Right lung (tissue), 10 donors: ENCODE measurements at places on chromosomes 2 and 18.

GRCh38 chr2:226693521-226693920 lies 106.1 kb downstream of the IRS1 start:
- DNase-seq: peak; percentile 12

GRCh38 chr18:63779386-63779785 lies 4.2 kb downstream of the SERPINB7 start:
- no peak for DNase-seq

- no peak for DNase-seq
Measured at GRCh38 chr2:219131327-219131726, 29.3 kb downstream of the NHEJ1 start.

DNA sequence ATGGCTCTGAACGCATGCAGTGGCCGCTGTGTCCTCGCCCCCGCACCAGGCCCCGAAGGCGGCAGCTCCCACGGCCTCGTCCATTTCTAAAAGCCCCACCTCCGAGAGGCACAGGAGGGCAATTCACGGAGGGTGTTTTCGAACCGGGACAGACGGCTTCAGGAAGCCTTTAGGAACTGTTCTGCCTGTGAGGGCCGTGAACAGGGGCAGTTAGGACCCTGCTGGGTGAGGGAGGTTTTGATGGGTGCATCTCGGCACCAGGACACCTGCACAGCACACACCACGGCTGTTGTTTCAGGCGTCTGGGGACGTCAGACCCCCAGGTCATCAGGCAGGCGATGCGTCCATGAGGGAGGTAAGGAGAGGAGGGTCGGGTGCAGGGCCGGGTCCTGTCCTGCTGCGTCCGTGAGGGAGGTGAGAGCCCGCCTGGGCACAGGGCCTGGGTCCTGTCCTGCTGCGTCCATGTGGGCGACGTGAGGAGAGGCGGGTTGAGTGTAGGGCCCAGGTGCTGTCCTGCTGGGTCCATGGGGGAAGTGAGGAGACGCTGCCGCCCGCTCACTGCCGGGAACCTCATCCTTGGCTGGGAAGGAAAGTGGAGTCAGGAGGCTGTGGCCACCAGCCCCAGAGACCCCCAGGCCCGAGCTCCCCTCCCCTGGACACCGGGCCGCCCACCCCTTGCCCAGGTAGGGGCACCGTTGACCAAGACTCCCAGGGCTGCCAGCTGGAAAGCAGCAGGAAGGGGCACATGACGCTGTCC lies 25.5 kb upstream of the KCNG2 start:
- no peak for DNase-seq

GRCh38 chr2:69694894-69695849 lies 46.8 kb upstream of the ANXA4 start:
- DNase-seq: no peak

DNA sequence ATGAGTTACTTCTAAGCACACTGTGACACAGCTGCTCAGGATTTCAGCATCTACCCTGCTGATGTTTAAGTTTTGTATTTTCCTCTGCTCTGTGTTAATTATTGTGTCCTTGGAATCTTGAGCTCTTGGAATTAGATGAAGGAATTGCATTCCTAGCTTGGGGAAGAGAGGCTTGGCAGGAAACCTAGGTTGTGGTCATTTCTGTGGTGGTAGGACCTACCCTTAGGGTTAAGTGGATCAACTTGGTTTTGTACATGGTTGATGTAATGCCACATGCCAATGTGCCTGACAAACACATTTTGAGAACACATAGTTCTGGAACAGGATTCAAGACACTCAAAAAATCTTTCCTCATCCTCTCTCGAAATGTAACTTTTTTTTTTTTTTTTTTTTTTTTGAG lies 264.5 kb upstream of the MEX3C start:
- DNase-seq: no peak

- DNase-seq: no peak
Measured at GRCh38 chr2:108591163-108591562, 56.9 kb downstream of the LIMS1 start.

GRCh38 chr18:36064027-36064808 lies 3.1 kb downstream of the RPRD1A start:
- DNase-seq: no peak

DNA sequence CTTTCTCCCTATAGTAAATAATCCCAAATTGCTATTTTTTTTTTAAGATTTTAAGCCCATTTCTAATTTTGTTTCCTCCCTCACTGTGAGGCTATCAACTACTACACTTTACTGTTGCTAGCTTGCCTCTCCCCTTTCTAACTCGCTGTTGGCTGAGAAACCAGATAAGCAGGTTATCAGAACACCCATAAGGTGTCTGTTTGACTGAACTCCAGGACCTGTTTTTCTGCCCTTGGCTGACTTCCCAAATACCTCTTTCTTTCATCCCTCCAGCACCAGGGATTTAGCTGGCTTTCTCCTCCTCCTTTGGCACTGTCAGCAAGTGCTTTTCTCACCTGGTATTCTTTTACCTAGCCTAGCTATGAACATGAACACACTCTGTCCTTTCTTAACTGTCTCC lies 11.1 kb downstream of the TRAK2 start:
- DNase-seq: peak; percentile 58

GRCh38 chr2:120568975-120569268 lies 166.7 kb upstream of the GLI2 start:
- no peak for DNase-seq

DNA sequence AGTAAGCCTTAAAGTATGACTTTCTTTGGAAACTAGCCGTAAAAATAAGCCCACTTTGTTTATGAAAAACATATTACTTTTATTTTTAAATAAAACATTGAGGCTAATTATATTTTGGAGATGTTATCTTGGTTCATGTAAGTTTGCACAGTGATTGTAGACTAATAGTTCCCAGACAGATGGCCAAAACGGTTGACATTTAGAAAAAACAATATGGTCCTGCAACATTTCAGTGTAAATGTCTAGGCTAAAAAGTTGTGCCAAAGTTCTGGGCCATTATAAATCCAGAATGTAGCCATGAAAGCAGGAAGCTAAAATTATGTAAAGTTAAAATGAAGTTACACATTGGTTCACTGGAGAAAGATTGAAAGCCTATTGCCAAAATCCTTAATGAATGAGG lies 43.6 kb downstream of the SLC5A7 start:
- no peak for DNase-seq

GRCh38 chr2:111035830-111036441 lies 84.8 kb upstream of the BCL2L11 start:
- DNase-seq: no peak

GRCh38 chr2:20930928-20931327 lies 108.0 kb upstream of the LDAH start:
- no peak for DNase-seq

- DNase-seq: no peak
Measured at GRCh38 chr2:203637471-203638167, 68.8 kb upstream of the CD28 start.

GRCh38 chr18:7273301-7273921 lies 42.5 kb downstream of the LRRC30 start:
- no peak for DNase-seq

DNA sequence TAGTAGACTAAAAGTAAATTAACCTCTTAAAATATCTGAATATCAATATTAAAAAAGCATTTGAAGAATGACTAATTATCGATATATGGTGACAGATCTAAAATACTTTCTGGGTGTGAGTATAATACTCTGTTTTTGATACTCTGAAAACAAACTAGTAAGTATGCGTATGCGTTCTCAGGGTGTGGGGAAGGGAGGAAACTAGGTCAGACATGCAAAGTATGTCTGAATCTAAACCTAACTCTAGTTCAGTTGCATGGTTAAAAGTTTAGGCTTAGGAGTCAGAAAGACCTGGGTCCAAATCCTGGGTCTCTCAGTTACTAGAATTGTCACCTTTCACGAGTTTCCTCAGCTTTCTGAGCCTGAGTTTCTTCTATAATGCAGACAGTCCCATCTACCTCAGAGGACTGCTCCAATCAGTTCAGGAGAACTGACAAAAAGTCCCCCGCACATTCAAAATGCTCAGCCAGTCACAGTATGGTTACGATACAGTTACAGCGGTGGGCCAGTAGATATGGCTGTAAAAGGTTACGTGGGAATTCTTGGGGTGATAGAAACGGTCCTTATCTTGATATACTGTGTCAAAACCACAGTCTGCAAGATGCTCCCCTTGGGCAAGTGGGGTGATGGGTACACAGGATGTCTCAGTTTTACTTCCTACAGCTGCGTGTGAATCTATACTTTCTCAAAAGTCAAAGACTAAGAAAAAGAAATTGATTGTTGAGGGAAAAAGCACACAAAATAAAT lies 29.2 kb downstream of the UNC50 start:
- no peak for DNase-seq

GRCh38 chr18:13471198-13471845 lies 252.8 kb downstream of the LDLRAD4 start:
- no peak for DNase-seq

- no peak for DNase-seq
Measured at GRCh38 chr2:2642906-2643890, 312.1 kb upstream of the MYT1L start.

GRCh38 chr2:58146707-58147106 lies 94.4 kb downstream of the FANCL start:
- DNase-seq: no peak

GRCh38 chr2:200158647-200159356 lies 147.7 kb upstream of the SPATS2L start:
- no peak for DNase-seq

DNA sequence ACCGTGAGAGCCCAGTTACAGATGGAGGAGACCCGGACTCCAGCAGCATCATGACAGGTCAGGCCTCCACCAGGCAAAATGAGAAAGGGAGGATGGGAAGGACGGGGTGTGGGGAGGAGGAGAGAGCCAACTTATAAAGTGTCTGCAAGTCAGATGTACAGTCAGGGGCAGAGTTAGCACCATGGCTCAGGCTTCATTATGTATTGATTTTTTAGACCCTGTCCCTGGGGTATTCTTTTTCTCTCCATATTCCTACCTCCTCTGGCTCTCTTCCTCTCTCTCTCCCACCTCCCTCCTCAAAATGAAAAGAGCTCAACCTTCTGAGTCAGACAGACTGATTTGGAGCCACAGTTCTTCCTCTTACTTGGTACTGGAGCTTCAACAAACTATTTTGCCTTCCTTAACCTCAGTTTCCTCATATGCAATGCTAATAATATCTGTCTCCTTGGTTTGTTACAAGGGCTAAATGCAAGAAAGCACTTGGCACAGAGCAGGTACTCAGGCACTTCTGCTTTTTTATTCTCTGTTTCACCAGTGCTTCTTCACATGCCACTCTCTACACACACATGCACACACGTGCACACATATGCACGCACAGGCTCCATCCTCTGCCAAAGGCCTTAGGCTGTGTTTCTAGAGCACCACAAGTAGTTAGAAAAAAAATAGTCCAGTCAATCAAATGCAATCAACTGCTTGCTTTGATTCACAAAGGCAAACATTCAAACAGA lies 92.3 kb upstream of the PKDCC start:
- DNase-seq: no peak

DNA sequence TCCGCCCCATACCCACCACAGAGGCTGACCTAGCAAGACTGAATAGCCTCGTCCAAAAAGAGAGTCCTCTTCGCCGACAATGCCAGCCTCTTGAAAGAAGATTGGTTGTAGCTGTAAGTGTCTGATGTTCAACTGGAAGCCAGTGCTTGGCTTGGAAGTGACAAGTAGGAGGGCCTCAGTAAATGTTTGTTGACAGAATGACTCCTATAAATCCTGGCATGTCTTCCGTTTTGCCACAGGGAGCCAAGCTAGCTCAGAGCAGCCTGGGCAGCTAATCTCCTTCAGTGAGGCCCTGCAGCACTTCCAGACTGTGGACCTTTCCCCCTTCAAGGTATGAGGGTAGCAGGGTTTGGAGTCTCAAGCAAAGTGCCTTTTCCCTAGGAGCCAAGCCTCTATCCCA lies 14.9 kb downstream of the ELMOD3 start:
- DNase-seq: no peak

- no peak for DNase-seq
Measured at GRCh38 chr18:24198461-24198860, 59.6 kb downstream of the CABYR start.

DNA sequence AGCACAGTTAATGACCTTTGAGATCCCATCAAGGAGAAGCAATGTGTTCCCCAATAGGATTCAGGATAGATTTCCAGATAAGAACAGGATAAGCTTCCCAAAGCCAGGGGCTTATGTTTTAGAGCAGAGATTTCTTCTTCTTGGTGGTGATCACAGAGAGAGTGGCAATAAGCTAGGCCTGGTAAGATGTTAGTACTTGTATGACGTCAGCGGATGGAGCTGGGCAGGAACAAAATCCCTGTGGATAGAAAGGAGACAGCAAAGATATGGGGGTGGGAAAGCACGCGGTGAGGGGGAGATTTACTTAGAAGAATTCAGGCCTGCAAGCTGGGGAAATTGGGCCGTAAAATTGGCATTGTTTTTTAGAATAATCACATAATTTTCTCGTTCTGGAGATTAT lies 323.0 kb downstream of the MTX2 start:
- DNase-seq: no peak

DNA sequence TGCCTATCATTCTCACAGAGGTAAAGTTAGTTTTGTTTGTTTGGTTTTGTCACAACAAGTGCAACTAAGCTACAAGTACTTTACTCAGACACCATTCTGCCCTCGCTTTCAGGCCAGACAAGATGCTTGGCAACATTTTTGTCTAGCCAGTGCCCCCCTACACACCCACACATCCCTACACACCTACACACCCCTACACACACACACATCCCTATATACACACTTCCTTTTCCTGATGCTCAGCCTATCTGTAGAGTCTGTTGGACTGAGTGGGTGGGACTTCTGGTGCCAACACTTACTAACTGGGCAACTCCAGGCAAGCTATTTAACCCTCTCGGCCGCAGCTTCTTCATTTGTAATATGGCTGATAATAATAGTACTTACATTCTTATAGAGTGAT lies 161.4 kb downstream of the ALK start:
- no peak for DNase-seq

GRCh38 chr2:177998006-177998405 lies 74.6 kb downstream of the PDE11A start:
- no peak for DNase-seq

- DNase-seq: no peak
Measured at GRCh38 chr2:33785201-33786106, 186.4 kb upstream of the FAM98A start.

GRCh38 chr2:86039178-86039962 lies 66.3 kb downstream of the POLR1A start:
- no peak for DNase-seq

DNA sequence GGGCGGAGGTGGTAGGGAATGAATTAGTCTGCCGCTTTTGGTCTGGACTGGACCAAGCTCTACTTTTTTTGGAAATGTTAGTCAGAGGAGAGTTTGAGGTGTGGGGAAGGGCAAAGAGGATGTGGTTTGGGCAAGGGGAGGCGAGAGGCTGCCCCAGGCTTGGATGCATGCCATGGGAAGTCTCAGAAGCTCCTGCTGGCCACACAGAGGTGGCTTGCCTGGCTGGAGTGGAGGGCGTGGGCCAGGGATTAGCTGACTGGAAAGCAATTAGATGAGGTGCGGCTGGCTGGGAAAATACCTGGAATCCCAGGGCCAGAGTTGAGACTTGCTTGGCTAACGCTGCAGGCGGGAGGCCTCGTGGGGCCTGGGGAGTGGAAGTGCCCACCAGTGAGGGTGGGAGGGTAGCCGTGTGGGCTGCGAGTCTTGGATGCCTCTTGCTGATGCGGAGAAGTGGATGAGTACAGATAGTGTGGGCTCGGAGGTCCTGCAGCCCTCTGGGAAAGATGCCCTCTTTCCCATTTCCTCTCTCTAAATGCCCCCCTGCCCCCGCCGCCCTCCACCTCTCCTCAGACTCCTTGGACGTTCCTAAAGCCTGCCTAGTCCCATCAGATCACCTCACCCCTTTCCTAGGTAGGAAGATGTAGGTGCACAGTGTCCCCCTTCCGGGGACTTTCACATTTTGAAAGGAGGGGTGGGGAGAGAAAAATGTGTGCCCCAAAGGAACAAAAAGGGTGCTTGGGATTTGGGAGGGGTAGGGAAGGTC lies 117.6 kb downstream of the SMAD7 start:
- no peak for DNase-seq
